ENCODE measurements at places on chromosomes 1 and 21.

DNA sequence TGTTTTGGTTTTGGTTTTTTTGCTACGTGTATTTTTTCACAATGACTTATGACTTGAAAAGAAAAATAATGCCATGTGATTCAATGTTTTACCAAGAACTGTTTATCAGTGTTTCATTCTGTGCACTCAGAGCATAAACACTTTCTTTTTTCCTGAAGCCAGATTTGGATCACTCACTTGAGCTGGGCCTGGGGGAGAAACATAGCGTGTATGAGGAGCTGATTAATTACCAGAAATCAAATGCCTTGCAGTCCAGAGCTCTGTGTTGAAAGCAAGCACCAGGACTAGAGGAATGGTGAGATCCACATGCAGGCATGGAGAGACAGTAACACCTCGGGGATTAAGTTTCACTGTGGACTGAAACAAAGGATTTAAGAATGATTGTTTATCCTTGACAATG lies 642.1 kb upstream of the ADGRL2 start:
- DNase-seq, result no peak

- DNase-seq, result no peak
Observed at GRCh38 chr1:177044390-177044789, 120.1 kb downstream of the ASTN1 start.

DNA sequence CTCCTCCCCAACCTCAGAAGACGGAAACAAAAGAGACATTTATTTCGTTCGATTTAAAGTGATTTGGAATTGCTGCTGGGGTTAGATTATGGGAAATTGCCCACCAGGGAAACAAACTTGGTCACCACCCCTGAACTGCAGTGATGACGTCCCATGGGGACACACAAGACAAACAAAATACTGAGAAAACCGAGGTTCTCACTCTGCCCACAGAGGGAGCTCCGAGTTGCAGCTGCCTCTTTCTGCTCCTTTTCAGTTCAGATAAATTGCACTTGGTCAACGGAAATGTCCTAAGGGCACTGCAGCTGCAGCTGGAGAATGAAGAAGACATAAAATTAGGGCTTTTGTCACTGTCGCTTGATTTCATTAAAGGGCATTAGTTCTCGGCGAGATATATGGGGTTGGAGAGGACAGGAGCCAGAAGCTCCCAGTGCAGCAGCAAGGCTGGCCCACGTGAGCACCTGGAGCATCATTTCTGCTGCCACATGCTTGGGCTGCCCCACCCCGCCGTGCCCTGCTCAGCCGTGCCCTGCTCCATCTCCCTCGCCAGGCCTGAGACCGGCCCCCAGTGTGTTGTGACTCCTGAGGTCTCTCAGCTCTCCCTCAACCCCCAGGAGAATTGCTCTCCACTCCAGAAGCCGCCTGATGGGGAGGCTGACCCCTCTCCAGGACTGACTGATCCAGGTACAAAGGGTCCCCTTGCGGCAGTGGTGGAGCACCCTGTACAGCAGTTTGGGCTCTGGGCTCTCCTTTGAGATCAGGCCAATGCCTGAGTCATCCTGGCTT lies 231.7 kb upstream of the AJAP1 start:
- no peak for DNase-seq

DNA sequence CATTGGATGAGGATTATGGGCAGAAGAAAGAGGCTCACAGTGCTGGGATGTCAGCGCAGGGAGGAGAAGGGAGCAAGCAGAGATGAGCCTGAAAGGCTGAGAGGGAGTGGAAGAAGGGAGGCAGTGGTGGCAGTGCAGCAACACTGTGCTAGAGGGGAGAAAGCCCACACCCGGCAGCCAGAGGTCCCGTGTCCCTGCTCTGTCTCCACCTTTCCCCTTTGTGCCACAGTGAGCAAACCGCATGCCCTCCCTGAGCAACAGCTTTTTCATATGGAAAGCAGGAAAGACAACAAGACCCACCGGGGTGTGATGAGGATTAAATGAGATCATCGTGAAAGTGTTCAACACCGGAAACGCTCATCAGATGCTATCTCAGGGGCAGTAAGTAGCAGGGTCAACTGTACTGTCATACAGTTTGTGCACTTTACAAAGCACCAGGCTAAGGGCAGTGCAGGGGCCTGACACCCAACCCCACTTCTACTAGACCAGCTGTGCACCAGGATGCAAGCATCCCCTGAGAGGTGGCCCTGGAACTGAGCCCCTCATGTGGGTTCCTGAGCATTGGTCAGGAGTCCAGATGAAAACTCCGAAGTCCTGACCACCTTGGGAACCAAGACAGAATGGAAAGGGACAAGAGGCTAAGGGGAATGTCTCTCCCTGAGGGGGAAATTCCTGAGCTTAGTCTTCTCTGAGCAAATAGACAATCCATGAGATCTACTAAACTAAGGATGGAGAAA lies 9.1 kb downstream of the NHLH1 start:
- DNase-seq, result no peak

- DNase-seq, result no peak
Observed at GRCh38 chr1:200588698-200589097, 31.9 kb downstream of the KIF14 start.

DNA sequence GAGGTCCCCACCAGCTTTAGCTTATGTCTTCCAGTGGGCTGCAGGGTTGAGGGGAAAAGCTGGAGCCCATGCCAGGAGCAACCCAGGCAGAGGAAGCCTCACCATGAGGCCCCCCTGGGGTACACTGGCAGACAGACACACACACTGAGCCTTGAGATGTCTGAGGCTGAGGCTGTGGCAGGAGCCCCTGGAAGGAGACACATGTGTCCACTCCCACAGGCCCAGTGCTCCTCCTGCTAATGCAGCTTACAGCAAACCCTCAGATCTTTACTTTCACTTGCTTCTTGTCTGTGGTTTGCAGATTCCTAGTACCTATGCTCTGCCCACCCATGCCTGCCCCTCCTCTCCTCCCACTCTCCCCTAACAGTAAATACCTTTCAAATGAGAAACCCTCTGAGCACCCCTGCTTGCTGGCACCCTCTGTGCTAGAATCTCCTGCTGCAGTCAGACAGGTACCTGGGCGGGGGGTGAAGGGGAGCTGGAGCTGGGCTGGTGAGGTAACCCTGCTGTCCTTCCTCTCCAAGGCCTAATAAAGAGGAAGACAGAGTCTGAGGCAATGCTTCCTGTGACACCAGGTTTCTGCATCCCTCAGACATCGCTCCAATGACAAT lies 63.4 kb upstream of the NEK2 start:
- DNase-seq, result no peak

GRCh38 chr1:22331618-22332423 lies 119.8 kb upstream of the ZBTB40 start:
- DNase-seq, result no peak

DNA sequence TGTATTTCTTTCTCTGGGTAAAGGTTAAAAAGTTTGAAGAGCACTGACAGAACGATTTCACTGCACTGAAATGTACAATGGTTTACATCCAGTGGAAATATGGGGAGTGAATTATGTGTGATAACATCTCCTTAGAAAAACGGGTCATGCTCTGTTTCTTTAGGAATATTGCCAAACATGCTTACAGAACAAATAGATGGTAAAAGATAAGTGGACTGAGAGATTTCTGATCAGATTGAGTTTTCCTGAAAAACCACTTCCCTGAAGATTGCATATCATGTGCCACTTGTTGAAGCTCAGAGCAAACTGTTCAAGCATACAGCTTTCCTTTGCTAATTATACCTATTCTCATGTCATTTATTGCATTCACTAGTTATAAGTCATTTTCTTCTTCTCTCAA lies 29.9 kb upstream of the DISP1 start:
- DNase-seq, result no peak

DNA sequence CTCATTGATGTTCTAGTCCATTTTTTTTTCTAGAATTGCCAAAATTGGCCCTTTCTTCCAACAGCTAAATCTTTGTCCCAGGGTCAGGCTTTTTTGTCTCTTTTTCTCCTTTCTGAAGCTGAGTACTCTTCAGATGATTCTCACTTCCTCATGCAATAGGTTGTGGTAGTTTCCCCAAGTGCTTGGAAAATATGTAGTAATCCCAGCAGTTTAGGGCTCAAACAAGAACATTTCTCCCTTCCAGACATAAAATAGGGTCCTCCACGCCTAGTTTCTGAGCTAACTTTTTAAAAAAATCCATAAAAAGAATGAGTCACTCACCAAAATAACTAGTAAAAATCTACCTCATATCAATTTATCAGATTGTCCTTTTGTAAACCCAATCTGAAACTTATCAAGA lies 10.0 kb upstream of the MCOLN3 start:
- DNase-seq, result no peak

DNA sequence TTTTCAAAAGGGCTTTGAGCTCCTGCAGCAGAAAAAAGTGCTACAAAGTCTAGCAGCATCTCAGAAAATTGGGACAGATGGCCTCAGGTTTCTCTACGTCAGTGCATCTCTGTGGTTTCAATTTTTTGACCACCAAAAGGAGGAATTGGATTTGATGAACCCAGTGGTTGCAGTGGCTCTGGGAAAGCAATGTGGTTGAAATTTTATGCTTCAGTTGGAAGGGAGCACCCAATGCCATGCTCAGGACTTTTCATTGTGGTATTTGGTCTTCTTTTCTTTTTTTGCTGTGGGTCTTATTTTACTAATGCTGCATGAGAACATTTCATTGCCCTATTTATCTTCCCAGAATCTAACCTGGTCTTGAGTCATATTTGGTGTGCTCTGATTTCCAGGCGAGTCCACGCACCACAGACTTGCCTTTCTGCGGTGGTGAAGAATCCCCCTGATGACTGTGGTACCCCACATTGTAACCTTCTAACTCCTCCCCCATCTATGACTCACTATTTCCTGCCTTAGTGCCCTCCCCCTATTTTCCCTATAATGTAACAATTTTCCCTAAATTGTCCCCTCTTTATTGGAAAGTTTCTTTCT lies 56.7 kb downstream of the S1PR1 start:
- DNase-seq, result no peak

DNA sequence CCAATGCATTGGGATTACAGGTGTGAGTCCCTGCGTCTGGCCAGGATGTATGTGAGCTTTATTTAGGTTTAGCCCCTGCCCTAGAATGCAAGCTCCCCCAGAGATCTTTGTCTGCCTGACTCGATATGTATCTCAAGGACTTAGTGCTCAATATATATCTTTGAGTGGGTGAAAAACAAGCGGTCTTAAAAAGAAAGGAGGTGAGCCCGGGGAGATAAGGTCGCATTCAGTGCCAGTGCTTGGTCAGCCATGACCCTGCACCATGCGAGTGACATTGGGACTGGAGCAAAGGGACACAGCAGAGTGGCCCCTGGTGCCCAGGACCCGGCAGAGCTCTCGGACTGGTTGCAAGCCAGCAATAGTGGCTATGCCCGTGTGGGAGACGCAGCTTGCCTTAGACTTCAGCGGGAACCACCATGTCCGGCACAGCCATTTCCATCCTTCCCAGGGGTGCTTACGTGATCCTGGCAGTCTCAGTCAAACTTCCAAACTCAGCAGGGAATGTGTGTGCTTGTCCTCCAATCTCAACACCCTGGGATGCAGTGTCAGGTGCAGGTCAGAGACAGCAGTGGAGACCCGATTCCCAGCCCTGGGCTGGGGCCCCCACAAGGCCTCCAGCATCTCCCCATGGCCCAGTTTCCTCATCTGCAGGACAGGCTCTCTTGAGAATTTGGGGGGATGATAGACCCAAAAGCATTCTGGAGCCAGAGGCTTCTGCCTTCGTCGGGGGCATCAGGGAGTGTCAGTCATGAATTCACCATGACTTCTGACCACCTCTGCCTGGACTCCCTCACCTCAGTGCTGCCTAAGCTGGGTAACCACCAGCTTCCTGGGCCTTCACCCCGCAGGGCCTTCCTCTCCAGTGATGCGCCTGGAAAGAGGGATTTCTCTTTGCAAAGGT lies 1.8 kb downstream of the MX2 start:
- no peak for DNase-seq

DNA sequence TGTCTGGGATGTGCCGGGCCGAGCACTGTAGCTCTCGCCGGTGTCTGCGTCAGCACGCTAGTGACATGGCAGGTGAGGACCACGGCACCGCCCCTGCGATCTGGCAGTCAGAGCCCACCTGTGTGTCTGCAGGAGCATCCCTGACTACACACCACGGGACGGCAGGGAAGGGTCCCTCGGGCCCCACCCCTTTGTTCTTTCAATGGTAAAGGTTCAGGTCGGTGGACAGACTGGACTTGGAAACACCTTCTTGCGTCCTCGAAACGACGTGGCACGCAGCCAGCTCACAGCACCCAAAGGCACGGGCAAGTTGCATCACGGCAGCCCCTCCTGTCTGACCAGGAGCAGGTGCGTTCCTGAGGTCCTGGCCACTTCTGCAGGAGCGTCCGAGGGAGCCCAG lies 3.7 kb upstream of the SAMD11 start:
- no peak for DNase-seq

- DNase-seq, result no peak
Observed at GRCh38 chr1:193036337-193037047, 22.7 kb downstream of the UCHL5 start.

GRCh38 chr1:29436181-29436785 lies 200.0 kb downstream of the PTPRU start:
- no peak for DNase-seq

DNA sequence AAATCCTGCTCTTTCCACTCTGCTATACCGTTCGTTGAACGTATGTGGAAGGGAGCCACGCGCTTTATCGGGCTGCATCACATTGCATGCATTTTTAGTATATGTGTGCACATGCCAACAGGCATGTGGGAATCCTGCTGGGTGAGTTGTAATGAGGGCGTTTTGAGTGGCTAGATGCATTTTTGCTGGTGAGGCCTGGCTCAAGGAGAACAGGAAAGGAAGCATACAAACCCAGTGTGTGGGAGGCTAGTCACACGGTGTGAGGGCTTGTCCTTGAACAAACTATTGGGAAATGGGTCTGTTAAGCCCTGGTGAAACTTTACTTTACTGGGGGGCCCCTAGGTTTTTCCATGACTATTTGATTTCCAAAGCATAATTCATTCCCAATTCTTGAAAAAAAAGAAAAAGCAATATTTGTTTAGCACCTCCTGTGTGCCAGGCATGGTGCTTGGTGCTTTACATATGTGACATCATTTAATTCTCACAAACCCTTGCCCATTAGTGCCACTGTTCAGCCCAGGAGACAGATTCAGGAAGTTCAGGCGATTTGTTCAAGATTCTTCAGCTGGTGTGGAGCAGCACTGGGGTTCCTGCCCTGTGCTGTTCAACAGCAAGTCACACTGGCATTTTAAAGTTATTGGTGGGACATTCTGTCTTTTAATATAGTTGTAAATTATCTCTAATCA lies 25.6 kb upstream of the JUN start:
- DNase-seq, result no peak

GRCh38 chr1:152164517-152165136 lies 5.6 kb upstream of the RPTN start:
- DNase-seq, result no peak

- peak; percentile 34 for DNase-seq
Observed at GRCh38 chr1:157773493-157774350, 3.2 kb downstream of the FCRL2 start.

- no peak for DNase-seq
Observed at GRCh38 chr1:192998536-192998935, 60.6 kb downstream of the UCHL5 start.

DNA sequence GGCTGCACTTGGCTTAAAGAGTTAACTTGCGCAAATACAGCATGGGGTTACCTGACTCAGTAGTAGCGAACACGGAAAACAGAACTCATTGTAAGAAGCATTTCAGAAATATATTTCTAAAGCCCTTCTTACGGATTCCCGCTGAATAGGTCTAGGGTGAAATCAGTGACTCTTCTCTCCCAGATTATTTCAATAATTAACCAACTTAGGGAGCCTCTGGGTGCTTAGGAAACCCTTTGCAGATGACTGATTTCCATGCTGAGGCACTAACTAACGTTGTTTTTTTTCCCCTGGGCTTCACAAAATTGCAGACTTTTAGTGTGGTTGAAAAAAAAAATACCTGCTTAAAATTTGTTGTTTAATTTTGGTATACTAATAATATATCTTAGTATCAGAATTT lies 40.3 kb downstream of the BTG3 start:
- no peak for DNase-seq

GRCh38 chr1:81179242-81179641 lies 621.5 kb upstream of the ADGRL2 start:
- DNase-seq, result no peak
